ENCODE measurements at places on chromosomes 1 and 21. TPM values are rescaled to one million over a fixed set of nuclear protein-coding genes. Genes with fewer than 3 reads are reported as not detected.

DNA sequence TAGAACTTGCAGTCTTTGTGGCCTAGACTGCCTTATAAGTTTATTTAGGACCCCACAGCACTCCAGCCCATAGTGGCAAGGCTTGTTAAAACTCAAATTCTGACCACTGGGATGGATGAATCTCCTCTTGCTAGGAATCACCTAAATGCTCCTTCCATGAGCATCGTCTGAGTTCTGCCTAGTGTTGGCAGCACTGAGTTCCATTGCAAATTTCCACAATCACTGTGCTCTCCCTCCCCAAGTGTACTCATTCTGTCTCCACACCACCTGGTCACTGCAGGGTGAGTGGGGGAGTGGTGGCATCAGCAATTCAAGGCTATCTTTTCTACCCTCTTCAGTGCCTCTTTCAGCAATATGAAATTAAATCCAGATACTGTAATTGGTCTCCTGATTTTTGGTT, 46.7 kb upstream of the PTBP2 start:
- DNase-seq, result no peak

GRCh38 chr1:234768171-234768568, 158.2 kb upstream of the IRF2BP2 start:
- no peak for DNase-seq

DNA sequence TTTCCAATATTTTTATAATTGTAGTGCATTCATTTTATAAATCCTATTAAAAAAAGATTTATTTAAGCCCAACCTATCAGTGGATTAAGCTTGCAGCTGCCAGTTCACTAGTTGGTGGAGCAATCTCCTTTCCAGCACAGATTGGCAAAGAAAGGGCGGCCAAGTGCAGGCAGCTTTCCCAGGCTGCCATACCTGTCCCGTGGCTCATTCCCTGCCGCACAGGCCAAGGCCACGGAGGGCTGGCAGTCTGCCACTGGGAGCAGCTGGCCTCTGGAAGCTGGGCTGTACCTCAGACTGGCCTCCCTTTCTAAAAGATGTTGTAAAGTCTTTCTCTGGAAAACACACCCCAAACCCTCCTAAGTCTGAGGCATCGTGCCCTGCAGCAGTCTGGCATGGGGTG, 74.2 kb downstream of the SIM2 start:
- DNase-seq, result peak; percentile 89

GRCh38 chr1:187037973-187038553, 209.3 kb downstream of the PLA2G4A start:
- no peak for DNase-seq

GRCh38 chr1:226482975-226483700, 65.4 kb upstream of the STUM start:
- no peak for DNase-seq

DNA sequence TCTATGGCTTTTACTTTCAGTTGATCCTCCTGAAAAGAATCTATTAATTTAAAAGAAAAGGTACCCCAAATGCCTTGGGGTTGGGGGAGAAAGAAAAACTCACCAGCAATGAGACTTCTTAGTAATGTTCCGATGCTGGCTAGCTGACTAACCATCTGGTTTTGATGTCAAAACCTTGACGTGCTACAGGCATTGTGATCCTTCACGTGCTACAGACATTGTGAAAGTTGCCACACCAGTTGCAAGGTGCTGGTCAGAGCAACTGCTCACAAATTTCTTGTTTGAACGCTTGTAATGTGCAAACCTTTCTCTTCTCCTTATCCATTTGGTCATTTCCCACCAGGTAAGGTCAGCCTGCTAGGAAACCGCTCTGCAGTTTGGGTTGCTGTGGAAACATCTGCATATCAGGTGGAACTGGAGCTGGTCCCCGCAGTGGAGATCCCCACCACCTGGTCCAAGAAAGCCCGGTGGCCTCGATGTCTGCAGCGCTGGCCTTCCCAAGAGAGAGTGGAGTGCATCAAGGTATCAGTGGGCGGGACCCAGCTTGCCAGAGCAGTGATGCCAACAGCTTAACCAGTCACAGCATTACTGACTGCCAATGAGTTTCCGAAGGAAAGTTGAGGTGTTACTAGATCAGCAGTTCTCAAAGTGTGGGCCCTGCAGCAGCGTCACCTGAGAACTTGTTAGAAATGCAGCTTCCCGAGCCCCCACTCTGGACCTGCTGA, 16.1 kb downstream of the MAB21L3 start:
- no peak for DNase-seq

- DNase-seq, result no peak
Measured at GRCh38 chr1:29412591-29412990, 176.3 kb downstream of the PTPRU start.

GRCh38 chr21:18350216-18350615, 53.4 kb downstream of the TMPRSS15 start:
- DNase-seq, result no peak

DNA sequence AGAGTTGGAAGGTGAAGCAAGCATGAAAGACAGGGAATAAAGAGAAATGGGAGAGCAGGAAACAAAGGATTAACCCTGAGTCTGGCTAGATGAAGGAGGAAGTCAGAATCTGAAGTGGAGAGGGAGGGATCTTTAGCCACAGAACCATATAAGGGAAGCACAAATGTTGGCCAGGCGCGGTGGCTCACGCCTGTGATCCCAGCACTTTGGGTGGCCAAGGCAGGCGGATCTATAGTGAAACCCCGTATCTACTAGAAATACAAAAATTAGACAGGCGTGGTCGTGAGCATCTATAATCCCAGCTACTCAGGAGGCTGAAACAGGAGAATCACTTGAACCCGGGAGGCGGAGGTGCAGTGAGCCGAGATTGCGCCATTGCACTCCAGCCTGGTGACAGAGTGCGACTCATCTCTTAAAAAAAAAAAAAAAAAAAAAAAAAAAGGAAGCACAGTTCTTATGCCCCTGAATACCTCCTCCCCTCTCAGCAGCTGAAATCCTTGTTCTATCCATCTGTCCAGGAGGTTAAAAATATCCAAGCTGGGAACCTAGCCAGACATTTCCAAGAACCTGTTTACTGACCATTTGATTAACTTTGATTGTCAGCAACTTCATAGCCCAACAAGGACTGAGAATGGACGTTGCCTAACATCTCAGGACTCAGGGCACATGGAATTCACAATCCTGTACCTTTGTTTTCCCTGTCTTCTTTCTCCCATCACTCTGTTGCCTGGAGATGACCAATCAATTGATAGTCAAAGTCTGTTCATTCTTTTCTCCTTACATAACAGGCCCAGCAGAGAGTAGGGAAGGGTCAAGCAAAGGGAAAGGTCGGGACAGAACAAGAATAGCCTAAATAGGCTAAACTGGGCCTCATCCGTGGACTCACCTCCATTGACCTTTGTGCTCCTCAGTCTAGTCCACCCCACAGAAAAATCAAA, 10.6 kb downstream of the TXNIP start:
- DNase-seq, result peak; percentile 73

GRCh38 chr1:63157085-63157484, 165.3 kb upstream of the FOXD3 start:
- DNase-seq, result no peak

- no peak for DNase-seq
Measured at GRCh38 chr1:175794586-175794985, 51.2 kb upstream of the TNR start.

DNA sequence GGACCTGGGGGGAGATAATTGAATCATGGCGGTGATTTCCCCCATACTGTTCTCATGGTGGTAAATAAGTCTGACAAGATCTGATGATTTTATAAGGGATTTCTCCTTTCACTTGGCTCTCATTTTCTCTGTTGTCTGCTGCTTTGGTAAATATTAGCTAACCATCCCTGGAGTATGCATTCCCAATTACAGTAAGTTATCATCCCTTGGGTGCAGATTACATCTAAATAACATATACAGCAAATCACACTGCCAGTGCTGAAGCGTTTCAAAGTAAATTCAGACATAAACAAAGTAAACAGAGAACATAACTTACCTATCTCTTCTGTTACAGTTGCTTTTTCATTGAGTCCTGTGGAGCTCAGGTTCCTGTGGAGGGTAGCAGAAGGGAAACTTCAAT, 38.6 kb upstream of the IGSF3 start:
- DNase-seq, result no peak

DNA sequence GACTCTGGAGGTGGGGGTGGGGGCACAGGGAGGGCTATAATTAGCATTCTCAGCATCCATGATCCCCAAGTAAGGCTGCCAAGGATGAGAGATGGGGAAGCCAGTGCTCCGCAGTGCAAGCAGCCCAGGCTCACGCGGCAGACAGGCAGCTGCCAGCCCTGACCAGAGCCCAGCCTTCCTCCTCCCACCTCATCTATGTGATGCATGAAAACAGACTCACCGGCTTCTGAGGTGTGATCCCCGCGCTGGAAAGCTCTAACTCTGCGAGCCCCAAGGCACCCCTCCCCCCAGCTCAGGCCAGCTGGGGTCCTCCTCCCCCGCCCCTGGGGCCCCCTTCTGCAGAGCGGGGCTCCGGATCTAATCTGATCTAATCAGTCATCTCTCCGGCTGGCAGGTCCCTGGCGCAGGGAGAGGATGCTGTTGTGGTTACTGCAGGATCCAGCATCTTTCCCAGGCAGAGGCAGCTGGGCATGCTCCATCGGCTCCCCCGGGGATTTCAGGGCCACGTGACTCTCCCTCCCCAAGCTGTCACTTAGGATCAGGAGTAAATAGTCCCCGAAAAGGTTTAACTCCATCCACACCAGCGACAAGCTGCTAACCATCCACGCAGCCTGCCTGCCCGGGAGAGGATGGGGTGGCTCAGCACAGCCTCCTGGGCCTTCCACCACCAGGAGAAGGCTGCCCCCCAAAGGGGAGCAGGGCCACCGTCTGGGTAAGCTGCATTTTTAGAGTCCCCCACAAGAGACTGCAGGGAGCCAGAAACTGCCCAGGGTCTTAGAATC, at the start of gene PLEKHA6:
PLEKHA6 (minus strand) TSS at position 456 of the 782 bp plus-strand sequence. CDS start 86,202 bp downstream, outside the sequence.
- DNase-seq, result peak; percentile 66

DNA sequence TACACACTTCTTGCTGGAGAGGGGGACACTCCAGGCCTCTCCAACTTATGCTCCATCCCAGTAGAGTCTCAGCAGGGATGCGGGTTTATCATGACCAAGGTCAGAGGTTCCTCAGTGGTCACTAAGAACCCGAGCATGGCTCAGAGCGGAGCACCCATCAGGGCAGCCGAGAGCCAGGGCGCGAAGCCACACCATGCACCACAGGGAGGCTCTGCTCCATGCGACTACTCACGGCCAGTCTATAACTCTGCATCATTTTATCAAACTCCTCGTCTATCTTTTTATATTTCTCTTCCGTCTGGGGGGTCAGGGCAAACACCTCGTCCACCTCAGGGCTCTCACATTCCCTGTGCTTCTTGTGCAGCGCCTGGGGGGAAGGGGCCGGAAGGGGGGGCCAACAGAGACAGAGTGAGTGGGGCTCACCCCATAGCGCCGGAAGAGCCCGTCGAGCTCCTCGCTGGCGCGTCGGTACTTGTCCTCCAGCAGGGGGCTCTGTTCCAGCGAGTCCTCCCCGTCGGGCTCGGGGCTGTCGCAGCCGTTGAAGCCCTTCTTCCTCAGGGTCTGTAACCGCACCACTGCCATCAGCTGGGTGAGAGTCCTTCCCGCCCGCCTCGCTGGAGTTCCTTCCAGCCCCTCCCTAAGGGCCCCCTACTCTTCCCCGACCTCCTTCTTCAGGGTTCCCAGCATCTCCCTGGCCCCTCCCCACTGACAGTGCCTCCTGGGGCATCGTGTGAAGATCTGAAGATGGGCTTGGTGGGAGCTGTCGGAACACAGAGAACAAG, 20.0 kb downstream of the MEF2D start:
- DNase-seq, result peak; percentile 50

DNA sequence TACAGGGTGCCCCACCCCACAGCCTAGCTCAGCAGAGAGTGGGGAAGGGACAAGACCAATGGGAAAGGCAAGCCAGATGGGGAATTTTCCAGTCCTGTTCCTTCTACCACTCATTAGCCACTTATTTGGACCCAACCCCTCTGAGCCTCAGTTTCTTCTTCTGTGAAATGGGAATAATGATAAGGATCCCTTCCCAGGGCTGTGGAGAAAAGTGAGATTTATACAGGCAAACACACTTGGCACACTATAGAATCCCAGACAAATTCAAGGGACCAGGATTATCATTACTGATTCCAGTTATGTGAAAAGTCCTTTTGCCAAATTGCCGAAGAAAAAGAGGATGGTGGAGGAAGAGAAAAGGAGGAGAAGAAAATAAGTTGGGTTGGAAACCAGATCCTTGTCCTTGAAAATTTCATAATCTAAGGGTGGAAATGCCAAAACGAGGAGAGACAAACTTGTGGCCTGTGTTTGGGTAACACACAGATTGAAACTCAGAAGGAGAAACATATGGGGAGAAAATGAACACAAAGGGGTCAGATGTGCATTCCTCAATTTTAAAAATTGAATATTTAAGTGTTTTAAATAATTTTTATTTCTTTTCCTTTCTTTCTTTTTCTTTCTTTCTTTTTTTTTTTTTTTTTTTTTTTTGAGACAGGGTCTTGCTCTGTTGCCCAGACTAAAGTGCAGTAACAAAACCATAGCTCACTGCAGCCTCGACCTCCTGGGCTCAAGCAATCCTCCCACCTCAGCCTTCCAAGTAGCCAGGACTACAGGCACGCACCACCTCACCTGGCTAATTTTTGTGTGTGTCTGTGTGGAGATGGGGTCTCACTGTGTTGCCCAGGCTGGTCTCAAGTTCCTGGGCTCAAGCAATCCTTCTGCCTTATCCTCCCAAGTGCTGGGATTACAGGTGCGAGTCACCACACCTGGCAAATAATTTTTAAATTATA, 9.6 kb downstream of the CAPN2 start:
- DNase-seq, result no peak

DNA sequence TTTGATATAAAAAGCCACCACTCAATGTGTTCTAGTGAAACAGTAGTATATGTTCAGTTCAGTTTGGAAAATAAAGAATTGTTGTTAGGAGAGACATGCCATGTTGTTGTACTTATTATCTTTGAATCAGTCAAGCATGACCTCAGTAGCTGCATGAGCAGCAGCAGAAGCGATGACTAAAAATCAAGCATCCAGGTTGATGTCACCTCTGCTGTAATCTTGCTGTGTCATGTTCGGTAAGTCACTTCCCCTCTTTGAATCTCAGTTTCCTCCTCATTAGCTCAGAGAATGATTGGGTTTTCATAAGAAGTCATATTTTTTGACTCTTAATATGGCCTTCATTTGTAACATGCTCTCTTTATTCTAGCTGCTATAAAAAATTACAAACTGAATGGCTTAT, 428.4 kb upstream of the B3GALT2 start:
- DNase-seq, result peak; percentile 79

Gene RAB7B
- total RNA-seq, result 9.1 TPM

Gene SPRR1B
- not detected for total RNA-seq

Gene GPATCH3
- total RNA-seq, result 5.2 TPM

Gene CCDC181
- 0.28 TPM for total RNA-seq

Gene MNDA
- not detected for total RNA-seq

Gene CDKN2C
- 14.3 TPM for total RNA-seq

Gene CD55
- total RNA-seq, result 9.7 TPM

Gene RAP1GAP
- under 0.01 TPM for total RNA-seq

Gene SLAMF1
- total RNA-seq, result not detected

Gene TEDDM1
- total RNA-seq, result not detected

Gene CA14
- total RNA-seq, result not detected
